ENCODE measurements at places on chromosomes 1 and 21. TPM values are rescaled to one million over a fixed set of nuclear protein-coding genes. Genes with fewer than 3 reads are reported as not detected.

LAD1 gene
- not detected for total RNA-seq

LIN28A gene
- total RNA-seq = not detected

RGS7 gene
- not detected for total RNA-seq

TMPRSS15 gene
- total RNA-seq = not detected

GJA9 gene
- total RNA-seq = not detected

ELF3 gene
- total RNA-seq = 0.12 TPM

MATN1 gene
- 0.34 TPM for total RNA-seq

DNAI4 gene
- 1.4 TPM for total RNA-seq

GNAT2 gene
- 0.29 TPM for total RNA-seq

LGALS8 gene
- total RNA-seq = 83.7 TPM

CEP350 gene
- total RNA-seq = 31.7 TPM

CRYZ gene
- total RNA-seq = 22.0 TPM

RHEX gene
- not detected for total RNA-seq

CDK18 gene
- total RNA-seq = 2.5 TPM

S100A11 gene
- total RNA-seq = 477 TPM

NPHS2 gene
- total RNA-seq = not detected

BRDT gene
- total RNA-seq = not detected

HDGF gene
- total RNA-seq = 357 TPM

LRRC71 gene
- total RNA-seq = not detected

ZSWIM5 gene
- total RNA-seq = 0.51 TPM

CGN gene
- 1.3 TPM for total RNA-seq

CFAP107 gene
- not detected for total RNA-seq

LRRN2 gene
- not detected for total RNA-seq

MAP10 gene
- total RNA-seq = 0.86 TPM

RNF187 gene
- 112 TPM for total RNA-seq

PTPRF gene
- 2.4 TPM for total RNA-seq

MARK1 gene
- total RNA-seq = not detected

NTMT2 gene
- not detected for total RNA-seq

VWA5B1 gene
- not detected for total RNA-seq

LRIG2 gene
- 8.3 TPM for total RNA-seq

KAZN gene
- total RNA-seq = 0.31 TPM

Measured in activated CD4-positive, alpha-beta memory T cell treated with anti-CD3 and anti-CD28 coated beads for 36 hours (primary cell).